ENCODE measurements at places on chromosomes 4 and X.

DNA sequence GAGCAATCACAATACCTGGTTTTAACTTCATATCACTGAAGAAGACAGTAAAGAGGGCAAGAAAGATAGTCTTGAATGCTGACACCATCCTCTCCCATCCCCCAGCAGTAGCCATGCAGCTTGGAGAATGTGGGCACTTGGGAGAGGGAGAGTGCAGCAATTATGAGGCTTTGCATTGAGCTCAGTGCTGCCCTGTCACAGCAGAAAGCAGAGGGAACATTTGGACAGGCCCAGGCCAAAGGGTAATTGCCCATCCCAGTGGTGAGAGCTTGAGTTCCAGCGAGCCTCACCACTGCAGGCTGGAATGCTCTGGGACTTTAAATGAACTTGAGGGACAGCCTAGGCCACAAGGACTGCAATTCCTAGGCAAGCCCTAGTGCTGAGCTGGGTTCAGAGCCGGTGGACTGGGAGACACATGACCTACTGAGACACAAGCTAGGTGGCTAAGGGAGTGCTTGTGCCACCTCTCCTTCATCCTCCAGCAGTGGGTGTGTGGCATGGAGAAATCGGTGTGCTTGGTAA is 36.3 kb downstream of the CORIN start:
- no peak overlapping the region for H3K4me3 ChIP-seq
- no peak overlapping the region for H3K27ac ChIP-seq
- H3K4me1 ChIP-seq: no peaks in the 10 kb centered on the region
- no peaks in the 10 kb centered on the region for H3K27me3 ChIP-seq
- no peak for DNase-seq

DNA sequence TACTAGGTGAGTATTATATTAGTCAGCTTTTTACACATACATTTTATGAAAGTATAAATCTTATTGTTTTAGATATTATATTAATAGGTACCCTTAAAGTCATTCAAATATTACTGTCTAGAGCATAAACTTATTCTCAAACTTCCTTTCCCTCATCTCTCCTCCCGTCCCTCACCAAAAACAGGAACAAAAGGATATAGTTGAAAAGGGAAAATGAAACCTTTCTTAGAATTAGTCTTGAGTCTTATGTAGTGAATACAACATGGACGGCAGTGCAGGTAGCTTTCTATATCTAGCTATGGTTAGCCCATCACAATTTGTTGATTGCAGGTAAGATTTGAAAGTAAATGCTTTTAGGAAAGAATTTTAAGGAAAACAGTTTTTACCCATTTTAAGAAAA is 65.6 kb downstream of the RBPJ start:
- H3K27me3 ChIP-seq: no peaks in the 10 kb centered on the region
- DNase-seq: no peak
- H3K27ac ChIP-seq: no peak overlapping the region
- H3K4me3 ChIP-seq: no peak overlapping the region
- peaks cover 8% of the 10 kb centered on the region for H3K36me3 ChIP-seq

GRCh38 chrX:131393426-131393825 is 104.3 kb upstream of the IGSF1 start:
- DNase-seq: no peak
- H3K27ac ChIP-seq: no peak overlapping the region
- H3K4me1 ChIP-seq: no peaks in the 10 kb centered on the region

DNA sequence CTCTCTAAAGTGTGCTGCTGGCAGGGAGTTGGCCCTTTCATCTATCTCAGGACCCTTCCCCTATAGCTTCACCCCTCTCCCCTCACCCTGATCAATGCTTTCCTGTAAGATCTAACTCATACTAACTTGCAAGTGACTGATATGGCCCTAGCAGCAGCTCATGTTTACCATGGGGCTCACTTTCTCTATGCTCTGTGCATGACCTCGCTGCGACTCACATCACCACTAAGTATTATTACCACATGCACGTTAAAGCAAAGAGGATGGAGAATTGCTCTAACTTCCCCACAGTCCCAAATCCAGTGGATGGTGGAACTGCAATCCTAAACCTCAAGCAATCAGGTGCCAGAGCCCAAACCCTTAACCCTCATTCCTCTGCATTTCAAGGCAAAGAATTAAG is 626.6 kb downstream of the MID1IP1 start:
- no peaks in the 10 kb centered on the region for H3K27me3 ChIP-seq
- H3K4me3 ChIP-seq: no peak overlapping the region
- H3K27ac ChIP-seq: no peak overlapping the region
- H3K36me3 ChIP-seq: no peaks in the 10 kb centered on the region
- no peak for DNase-seq

GRCh38 chr4:151407466-151408379 is 1.3 kb upstream of the FHIP1A start:
- DNase-seq: no peak
- peaks cover 28% of the 10 kb centered on the region for H3K27me3 ChIP-seq
- peaks cover 19% of the 10 kb centered on the region for H3K4me1 ChIP-seq

- H3K27ac ChIP-seq: no peak overlapping the region
- no peaks in the 10 kb centered on the region for H3K36me3 ChIP-seq
- no peak overlapping the region for H3K4me3 ChIP-seq
- no peak for DNase-seq
- H3K27me3 ChIP-seq: no peaks in the 10 kb centered on the region
- H3K4me1 ChIP-seq: no peaks in the 10 kb centered on the region
These were observed 95.4 kb downstream of the NAF1 start for GRCh38 chr4:163071308-163071707.

DNA sequence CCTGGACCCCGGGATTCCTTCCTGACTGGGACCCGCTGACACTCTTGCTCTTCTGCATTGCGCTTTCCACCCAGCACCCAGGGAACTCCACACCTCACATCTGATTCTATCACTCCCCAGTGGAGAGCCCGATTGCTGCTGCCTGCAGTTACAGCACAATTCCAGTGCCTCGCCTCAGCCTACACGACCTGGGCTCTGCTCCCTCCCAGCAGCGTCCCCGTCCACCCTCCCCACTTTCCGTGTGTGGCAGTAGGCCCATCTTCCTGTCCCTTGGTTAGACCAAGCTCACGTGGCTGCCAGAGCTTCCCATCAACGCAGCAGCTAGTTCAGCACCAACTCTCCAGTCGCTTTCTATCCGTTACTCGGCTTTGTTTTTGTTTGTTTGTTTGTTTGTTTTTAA is 66.6 kb upstream of the SORBS2 start:
- peaks cover 4% of the 10 kb centered on the region for H3K27me3 ChIP-seq
- H3K27ac ChIP-seq: no peak overlapping the region
- no peaks in the 10 kb centered on the region for H3K36me3 ChIP-seq
- no peaks in the 10 kb centered on the region for H3K4me1 ChIP-seq
- no peak overlapping the region for H3K4me3 ChIP-seq

DNA sequence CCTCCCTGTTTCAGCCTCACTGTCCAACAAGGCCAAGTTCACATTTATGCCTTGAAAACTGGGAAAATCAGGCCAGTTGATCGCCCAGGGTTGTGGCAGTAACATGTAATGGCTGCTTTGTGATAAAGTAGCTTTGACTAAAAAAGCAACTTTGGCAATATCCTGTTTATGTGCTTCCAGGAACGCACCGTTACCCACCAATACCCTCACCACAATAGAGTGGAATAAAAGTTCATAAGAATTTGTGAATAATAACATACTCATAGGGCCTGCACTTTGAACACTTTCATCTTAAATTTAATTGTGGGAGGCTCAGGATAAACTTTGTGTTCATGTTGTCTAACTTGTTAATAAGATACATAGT is 80.7 kb upstream of the MAML3 start:
- no peak overlapping the region for H3K4me3 ChIP-seq
- H3K27ac ChIP-seq: no peak overlapping the region
- H3K4me1 ChIP-seq: peaks cover 7% of the 10 kb centered on the region

Measured in T-helper 17 cell (primary cell).